Stimulated activated CD4-positive, alpha-beta T cell treated with anti-CD3 and anti-CD28 coated beads, TNF-alpha, amount 100 ng/mL, for 1 hour (primary cell): ENCODE measurements at places on chromosomes 11 and 22.

- no peak for DNase-seq
These were observed 322.3 kb upstream of the FAT3 start for GRCh38 chr11:91902312-91902711.

DNA sequence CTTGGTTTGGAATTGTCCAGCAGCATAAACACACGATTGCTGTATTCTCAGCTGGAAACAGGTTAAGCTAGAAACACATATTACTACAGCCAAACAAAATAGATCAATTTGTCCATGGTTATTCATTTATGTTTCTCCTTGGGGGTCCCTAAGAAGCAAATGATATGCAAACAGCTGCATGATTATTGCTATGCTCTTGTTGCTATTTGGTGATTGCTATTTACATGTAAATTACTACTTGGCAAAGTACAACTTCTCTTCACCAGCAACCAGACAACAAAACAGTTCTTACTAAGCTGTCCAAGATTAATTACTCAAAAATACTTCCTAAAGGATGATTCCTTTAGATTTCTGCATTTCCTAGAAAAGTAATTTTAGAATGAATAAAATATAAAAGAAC lies 567.9 kb upstream of the ARHGAP42 start:
- no peak for DNase-seq

DNA sequence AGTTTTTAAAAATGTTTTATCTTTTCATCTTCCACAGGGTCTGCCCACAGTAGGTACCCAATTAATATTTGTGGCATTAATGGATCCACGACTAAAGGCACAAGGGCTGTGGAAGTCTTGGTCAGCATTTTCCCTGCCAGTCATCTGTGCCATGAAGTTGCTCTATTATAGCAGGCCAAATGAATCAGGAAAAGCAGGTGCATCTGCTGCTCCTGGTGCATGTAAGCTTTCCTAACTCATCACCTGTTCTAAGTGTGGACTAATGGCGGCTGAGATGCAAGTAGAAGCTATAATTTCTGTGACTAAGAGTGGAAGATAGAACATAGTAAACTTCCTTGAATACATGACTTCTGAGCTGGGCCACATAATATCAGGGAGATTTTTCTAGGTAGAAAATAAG lies 182.5 kb upstream of the TENM4 start:
- no peak for DNase-seq

DNA sequence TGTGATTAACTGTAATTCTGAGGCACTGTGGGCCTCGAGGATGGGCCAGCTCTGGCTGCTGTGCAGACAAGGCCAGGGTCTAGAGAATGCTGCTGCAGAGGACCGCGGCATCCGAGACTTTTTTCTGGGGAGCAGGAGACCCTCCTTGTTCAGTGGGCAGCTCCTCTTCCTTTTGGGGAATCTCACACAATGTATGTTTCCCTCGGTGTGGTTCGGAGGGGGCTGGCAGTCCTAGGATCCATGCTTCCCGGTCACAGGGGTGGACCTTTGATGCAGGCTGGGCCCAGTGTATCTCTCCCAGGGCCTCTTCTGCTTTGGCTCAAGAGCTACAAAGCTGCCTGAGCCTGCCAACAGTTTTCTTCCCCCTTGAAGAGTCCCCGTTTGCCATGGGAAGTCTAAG lies 31.5 kb downstream of the MYEOV start:
- DNase-seq: no peak

- no peak for DNase-seq
These were observed 84.5 kb downstream of the TRAF6 start for GRCh38 chr11:36425561-36426081.

DNA sequence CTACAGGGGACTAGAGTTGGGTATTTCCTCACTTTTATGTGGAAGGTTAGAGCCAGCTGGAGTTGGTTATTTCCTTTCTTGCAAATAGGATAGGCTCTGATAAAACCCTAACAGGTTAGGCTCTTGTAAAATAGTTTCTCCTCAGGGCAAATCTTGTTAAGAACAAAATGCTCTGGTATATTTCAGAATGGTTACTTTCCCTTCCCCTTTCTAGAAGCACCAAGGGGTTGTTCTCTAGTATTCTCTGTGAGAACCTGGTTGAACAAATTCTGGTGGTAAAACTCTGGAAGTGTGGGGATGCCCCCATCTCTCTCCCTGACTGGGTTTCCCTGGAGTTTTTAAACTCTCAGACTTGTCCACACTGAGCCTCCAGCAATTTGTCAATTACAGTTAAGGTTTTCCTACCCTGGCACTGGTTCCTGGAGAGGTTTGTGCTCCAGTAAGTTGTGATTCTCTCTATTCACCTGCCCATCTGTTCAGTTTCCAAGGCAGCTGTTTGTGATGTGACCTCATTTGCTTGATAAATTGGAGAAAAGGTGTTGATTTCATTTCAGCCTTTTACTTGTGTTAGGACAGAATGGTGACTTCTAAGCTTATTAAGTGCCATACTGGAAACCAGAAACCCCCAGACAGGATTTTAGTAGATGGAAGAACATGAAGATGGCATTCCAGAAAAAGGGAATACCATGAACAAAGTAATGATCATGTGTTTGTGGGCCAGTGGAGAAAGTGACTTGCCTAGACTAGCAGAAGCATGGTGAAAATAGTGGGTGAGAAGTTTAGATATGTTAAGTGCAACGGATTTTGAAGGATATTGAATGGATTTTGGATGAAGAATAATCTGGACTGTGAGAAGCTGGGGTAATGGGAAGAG lies 64.6 kb downstream of the EXT2 start:
- DNase-seq: no peak

GRCh38 chr11:111449696-111450479 lies 62.3 kb downstream of the BTG4 start:
- no peak for DNase-seq

GRCh38 chr11:73972187-73972586 lies 10.5 kb downstream of the UCP2 start:
- DNase-seq: no peak

GRCh38 chr11:2750682-2751522 lies 51.1 kb upstream of the KCNQ1OT1 start:
- no peak for DNase-seq

GRCh38 chr11:35166369-35167360 lies 27.7 kb downstream of the CD44 start:
- no peak for DNase-seq

- DNase-seq: no peak
These were observed 17.6 kb downstream of the PGA5 start for GRCh38 chr11:61258546-61258945.

DNA sequence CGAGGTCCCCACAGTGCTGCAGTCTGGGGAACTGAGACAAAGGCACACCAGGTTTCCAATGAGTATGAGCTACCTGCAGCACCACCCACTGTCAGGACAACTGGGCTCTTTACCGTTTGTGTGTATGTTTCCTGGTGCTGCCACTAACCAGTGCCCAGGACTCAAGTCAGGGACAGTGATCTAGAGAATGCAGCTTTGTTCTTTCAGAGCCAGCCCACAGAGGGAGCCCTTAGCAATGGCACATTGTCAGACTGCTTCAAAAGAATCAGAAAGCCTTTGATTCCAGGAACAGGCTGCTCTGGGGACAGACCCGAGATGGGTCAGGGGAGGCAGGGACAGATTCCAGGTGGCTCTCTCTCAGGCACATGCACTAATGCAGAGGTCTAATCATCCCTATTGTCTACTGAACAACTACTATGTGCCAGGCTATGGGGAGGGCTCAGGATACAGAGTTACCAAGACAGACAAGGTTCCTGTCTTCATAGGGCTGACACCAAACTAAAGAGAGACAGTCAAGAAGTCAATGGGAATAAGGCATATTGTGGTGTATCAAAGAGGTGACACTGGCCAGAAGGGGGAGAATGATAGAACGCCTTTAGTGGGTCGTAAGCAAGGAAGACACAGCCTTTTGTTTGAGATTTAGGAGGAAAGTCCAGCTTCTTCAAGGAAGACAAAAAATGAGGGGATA lies 103.7 kb downstream of the VPREB1 start:
- DNase-seq: no peak

GRCh38 chr11:10813945-10814344 lies 5.2 kb upstream of the EIF4G2 start:
- DNase-seq: no peak

DNA sequence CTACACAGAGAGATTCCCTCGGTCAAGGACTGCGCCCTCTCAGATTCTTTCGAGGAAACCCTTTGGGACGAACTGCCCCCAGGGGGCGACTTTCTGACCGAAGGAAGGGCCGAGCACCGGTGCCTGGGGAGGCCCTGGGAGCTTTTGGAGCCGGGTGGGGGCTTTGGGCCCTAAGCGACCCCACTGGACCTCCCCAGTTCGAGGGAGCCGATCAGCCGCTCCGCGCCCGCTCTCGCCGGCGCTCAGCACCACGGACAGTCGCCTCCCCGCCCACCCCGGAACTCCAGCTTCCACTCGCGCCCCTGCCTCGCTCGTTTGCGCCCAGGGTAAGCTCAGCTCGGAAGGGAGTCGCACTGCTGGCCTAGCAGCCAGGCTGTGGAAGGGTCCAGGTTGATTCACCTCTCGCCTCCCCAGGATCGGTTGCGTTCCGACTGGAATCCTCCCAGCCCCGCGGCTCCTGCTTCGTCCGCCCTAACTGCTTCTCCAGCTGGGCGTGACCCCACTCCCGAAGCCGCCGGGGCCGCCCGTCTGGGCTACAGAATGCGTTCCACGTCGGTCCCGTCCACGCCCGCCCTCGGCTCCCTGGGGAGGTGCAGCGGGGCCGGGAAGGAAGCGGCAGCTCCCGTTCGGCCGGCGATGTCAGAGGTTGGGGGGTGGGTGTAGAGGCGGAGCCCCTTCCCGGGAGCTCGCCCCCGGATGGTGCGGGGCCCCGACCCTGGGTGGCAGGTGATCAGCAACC lies 428 bp downstream of the SCN3B start:
- no peak for DNase-seq

DNA sequence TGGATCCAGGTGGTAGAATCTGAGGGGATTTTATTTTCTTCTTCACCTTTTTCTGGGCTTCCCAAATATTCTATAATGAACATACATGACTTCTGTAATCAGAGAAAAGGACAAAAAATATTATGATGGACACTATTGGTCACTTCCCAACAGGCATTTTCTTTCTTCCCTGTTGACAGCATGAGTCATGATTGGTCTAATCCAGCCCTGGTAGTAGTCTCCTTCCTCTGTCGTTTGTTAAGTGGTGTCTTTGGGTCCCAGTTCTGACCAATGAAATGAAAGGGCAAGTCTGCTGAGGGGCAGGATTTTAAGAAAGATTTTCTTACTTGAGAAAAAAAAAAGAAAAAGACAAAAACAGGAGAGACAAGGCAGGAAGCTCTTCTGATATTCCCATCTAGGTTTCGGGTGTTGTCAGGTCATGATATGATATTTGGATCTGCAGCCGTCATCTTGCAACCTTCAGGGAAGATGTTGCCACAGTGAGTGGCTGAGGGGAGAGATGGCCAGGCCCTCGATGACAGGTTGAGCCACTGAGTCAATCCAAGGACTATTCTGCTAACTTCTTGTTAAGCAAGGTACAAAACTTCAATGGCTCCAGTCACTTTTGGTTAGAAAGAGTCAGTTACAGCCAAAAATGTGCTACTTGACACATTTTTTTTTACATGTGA lies 23.3 kb upstream of the PLEKHB1 start:
- no peak for DNase-seq

DNA sequence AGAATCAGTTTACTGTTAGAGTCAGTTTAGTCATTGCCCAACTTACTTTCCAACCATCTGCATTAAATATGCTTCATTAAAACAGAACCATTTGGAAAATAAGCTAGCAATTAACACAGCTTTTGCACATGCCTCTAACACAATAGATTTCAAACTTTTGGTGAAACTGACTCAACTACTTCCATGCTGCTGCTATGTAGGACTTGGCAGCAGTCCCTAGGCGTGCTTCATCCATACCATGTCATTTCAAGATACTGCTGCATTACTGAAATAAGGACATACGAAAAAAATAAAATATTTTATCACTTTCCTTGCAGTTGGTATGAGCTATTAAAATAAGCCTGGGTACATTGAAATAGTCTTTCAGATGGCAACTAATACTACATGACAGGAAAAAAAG lies 65.5 kb upstream of the SOX6 start:
- no peak for DNase-seq

- no peak for DNase-seq
These were observed 56.4 kb upstream of the CTTN start for GRCh38 chr11:70341881-70342429.

GRCh38 chr22:48713272-48714205 lies 1114.1 kb downstream of the BRD1 start:
- DNase-seq: no peak

GRCh38 chr11:120565466-120566155 lies 54.1 kb downstream of the GRIK4 start:
- no peak for DNase-seq

DNA sequence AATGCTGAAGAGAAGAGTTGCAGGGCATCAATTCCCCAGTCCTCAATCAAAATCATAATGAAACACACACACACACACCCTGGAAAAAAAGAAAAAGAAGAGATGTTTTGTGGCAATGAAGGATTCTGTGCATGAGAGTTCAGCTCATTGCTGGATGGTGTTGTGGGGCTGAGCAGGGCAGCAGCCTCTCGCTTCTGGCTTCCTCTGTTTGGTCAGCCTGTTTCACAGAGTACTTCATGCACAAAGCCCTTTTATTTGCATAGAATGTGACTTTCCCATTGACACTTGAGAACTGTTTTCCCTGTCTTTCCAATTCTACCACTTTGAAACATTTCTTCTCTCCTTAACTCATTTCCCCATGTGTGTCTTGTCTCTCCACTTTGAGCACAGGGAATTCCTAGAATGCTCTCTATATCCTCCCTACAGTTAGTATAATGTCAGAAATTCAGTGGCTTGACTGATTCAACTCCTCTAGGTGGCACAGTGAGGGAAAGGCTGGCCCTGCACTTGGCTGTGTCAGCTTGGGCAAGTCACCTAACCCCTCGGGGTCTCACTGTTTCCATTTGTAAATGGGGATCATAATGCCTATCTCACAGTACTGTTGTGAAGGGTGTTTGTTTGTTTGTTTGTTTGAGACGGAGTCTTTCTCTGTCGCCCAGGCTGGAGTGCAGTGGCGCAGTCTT lies 25.4 kb upstream of the BSX start:
- no peak for DNase-seq

GRCh38 chr11:32510039-32510438 lies 73.6 kb upstream of the EIF3M start:
- DNase-seq: no peak

DNA sequence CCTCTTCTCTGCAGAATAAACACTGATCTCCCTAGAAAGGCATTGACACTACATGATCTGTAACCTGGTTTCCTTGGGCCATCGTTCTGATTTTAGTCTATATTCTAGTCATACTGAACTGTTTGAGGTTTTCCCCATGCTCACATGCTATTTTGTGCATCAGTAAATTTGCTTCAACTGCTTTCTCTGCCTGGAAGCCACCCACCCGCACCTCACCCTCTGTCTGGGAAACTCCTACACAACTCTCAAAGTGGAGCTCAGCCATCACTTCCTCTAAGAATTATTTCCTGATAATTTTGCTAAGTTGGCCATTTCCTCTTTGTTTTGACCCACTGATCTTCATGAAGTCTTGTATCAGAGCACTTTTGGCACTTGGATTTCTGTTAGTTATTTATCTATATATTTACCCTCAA lies 36.1 kb downstream of the MMP20 start:
- no peak for DNase-seq

DNA sequence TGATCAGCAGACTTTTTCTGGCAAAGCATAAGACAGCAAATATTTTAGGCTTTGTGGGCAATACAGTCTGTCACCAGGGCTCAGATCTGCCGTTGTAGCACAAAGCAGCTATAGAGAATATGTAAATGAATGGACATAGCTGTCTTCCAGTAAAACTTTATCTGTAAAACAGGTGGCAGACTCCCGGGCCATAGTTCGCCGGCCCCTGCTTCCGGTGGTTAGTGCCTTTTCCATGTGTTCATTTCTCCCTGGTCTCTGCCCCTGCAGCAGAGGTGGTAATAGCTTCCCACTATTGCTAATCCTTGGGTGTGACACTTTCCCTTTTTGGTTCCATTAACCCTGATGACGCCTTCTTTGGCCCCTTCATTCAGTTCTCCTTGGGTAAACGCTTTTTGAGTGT lies 93.7 kb upstream of the LDLRAD3 start:
- no peak for DNase-seq
